ENCODE measurements at places on chromosomes 2 and 18.

DNA sequence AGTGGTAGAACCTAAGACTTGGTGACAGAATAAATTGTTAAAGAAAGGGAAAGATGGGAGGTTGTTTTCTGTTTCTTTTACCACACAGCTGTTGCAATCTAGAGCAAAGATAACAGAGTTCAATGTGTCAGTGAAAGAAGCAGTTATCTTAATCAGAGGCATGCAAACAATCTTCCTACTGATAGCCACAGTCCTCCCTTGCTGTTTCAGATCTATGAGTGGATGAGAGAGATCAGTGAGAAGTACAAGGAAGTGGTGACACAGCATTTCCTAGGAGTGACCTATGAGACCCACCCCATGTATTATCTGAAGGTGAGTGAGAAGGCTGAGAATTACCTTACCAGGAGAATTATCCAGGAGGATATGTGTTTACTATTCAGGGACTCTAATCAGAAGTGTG is 15.9 kb downstream of the CPO start:
- DNase-seq, result no peak

GRCh38 chr2:20650393-20650876 is 463 bp downstream of the HS1BP3 start:
- DNase-seq, result peak; percentile 48

DNA sequence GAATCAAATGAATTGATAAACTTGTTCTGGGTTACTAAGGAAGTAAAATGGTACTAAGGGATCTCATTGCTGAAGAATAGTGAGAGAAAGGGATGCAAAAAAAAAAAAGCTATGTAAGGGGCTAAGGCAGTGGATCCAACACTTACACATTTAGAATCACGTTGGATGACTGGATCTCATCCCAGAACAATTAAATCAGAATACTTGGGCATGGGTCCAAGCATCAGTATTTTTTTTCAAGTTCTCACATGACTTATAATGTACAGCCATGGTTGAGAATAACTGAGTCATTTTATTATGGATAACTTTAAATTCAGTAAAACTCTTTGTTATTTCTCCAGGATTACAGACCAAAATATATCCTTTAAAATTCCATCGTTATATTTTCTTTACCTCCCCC is 8.5 kb downstream of the DSC1 start:
- DNase-seq, result no peak

DNA sequence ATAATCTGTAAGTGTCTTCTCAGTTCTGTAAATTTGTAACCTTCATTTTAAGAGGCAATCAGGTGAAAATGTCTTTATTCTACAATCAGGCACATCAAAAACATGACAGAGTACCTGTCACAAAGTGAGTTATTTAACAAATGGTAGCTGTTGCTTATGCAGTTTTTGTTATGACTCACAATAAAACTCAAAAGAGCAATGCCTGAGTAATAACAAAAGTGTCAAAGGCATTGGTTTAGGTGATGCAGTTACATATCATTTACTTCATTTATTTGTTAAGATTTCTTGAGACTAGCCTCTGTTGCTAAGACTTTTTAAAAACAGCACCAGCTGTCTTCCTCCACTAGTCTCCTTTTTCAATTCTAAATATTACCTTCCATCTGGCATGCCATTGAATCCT is 177.8 kb downstream of the KIAA1328 start:
- DNase-seq, result no peak

- DNase-seq, result no peak
Measured at GRCh38 chr2:106781196-106781595, 104.8 kb downstream of the ST6GAL2 start.

GRCh38 chr18:9971313-9971920 is 57.6 kb downstream of the VAPA start:
- DNase-seq, result peak; percentile 89
